ENCODE measurements at places on chromosomes 2 and 18.

DNA sequence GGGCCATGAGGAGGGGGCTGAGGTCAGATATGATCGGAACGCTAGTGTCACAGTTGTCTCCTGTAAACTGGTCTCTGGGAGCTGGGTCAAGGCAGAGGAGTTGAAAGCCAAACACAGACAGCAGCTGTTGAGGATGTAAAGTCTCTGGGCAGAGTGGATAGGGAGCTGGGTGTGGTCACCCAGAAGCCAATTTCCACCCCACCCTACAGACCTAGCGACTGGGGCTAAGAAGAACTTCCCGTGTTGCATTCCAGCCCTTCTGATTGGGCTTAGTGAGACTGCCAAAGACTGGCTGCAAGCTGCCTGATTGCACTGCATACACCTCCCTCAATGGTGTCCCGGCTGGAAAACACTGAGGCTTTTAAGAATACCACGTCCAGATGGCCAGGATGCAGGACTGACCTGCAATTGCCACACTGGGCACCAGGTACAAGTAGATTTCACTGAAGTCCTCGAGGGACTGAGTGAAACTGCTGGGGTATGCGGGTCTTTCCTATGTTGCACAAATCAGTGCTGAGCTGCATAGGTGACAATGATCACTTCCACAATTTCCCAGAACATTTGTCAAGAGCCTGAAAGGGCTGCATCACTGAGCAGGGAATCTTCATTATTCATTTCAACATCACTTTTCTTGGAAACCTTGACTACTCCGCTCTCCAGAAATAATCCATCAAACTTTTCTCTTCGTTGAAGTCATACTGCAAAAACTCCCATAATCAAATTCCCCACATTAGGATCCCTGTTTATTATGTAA is 43.1 kb upstream of the EML4 start:
- DNase-seq: no peak

DNA sequence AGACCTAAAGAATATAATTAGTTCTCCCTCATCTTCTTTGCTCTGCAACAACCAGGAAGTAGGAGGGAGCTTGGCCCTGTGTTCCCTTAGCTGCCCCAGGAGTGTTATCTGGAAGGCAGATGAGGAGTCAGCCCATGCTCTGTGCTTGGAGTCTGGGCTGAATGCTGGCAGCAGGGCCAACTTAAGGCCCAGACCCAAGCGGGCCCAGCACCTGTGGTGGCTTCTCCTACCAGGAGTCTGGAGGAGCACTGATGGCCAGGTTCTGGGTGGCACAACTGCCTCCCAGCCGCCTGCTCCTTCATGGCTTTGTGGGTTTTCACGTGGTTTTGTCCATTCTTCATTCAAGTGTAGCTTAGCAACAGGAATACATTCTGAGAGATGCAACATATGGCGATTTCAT is 1910.7 kb upstream of the LRRTM1 start:
- no peak for DNase-seq

DNA sequence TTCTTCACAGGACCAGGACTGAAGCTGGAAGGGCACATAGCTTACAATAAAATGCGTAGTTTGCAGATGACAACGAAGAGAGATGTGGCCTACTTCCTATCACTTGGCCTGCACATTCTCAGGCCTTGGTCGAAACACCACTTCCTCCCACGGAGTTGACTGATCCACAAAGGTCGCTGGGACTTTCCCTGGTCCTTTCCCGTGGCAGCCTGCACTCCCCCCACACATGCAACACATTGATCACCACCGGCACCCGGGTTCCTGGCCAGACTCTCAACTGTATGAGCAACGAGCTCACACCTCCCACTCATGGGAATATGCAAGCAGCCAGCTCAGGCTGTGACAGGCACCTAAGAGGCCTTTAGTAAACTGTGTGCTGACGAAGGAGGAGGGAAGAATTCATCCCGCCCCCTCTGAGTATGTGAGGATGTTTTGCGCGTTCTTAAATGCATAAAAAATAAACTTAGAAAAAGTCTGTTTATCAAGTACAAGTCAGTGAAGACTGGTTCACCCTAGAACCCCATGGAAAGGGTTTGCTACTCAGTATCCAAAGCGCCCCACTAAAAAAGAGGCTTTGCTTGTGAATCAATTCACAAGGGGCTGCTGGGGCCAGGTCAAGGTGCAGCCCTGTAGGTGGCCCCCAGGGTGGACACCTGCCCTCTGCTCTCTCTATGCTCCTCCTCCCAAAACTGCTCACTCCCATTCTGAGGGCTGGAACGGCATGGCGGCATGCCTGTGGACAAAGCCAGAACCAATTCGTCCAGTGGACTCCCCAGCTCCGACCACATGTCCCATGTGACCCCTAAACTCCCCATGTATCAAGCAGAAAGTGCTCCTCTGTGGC is 154.3 kb downstream of the EIPR1 start:
- DNase-seq: no peak

DNA sequence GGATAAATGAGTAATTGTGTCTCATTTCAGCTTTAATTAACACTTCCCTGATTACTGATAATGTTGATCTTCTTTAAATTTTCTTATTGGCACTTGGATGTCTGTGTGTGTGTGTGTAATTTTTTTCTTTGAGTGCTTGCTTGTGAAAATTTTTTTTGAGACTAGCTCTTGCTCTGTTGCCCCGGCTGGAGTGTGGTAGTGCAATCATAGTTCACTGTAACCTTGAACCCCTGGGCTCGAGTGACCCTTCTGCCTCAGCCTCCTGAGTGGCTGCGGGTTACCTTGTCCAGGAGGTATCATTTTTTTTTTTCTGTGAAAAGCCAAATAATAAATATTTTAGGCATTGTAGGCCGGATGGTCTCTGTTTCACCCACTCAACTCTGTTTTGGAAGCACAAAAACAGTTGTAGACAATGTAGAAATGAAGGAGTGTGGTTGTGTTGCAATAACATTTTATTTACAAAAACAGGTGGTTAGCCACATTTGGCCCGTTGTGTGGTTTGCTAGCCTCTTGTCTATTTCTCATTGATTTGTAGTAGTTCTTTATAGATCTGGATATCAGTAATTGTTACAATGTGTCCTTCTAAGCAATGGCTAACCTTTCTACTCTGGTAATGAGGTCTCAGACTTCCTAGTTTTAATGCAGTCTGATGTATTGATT is 7.9 kb downstream of the IL1RL2 start:
- no peak for DNase-seq

- no peak for DNase-seq
These were observed 1220.2 kb upstream of the ACVR2A start for GRCh38 chr2:146624430-146625160.

DNA sequence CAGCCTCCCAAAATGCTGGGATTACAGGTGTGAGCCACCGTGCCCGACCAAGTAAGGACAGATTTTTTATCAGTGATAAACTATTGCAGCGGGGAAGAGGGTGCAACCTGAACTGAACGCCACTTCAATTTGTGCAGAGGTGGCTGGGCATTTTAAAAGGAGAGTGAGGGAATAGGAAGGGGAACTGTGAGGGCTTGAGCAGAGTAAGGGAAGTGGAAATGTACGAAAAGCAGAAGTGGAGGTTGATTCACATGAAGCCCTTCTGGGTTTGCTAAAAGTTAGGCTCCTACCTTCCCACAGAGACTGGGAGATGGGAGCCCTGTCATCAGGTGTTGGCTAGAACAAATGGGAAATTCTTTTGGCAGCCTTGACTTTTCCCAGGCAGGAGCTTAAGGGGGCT is 6.1 kb downstream of the STK11IP start:
- no peak for DNase-seq

- DNase-seq: no peak
These were observed 7.1 kb upstream of the NAPG start for GRCh38 chr18:10518595-10519255.

- DNase-seq: no peak
These were observed 84.1 kb upstream of the EPB41L3 start for GRCh38 chr18:5627776-5628511.

- no peak for DNase-seq
These were observed 43.3 kb downstream of the WDPCP start for GRCh38 chr2:63545023-63545422.

- peak; percentile 52 for DNase-seq
These were observed 33.0 kb upstream of the PTH2R start for GRCh38 chr2:208373460-208374089.

DNA sequence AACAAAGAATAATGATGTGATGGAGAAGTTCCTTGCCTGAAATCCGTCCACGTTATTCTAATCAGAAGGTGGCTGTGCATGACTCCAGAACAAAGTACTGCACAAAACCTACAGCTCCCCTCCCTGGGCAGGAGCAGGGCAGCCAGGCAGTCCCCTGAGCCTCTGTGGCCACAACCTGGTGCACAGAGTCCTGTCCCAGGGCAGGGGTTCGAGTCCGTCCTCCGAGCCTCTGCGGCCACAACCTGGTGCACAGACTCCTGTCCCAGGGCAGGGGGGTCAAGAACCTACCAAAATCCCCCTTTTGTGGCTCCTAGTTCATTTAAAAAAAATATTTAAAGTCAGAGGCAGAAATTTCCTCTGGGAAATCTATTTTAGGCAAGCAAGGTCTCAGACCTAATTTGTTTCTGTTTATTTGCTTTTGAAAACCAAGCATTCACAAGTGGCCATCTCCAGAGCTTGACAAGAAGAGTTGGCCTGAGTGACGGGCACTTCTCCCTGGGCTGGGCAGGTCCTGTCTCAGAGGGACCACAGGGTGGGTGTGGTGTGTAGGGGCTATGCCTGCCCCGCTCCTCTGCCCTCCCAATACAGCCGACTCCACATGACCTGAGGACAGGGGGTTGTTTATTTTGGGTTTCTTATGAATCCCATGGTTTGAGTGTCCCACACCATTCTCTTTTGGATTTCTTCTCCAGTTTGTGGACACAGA is 255.9 kb upstream of the PXDN start:
- no peak for DNase-seq

GRCh38 chr2:217990389-217990788 is 12.4 kb downstream of the TNS1 start:
- DNase-seq: no peak
